Vagina (tissue), 2 donors: ENCODE measurements at places on chromosomes 13 and 19.

- H3K4me3 ChIP-seq, result no peak overlapping the region
- no peaks in the 10 kb centered on the region for H3K36me3 ChIP-seq
- no peak overlapping the region for H3K27ac ChIP-seq
- peaks cover 7% of the 10 kb centered on the region for H3K27me3 ChIP-seq
These were observed 827 bp downstream of the CKM start for GRCh38 chr19:45321848-45322247.

DNA sequence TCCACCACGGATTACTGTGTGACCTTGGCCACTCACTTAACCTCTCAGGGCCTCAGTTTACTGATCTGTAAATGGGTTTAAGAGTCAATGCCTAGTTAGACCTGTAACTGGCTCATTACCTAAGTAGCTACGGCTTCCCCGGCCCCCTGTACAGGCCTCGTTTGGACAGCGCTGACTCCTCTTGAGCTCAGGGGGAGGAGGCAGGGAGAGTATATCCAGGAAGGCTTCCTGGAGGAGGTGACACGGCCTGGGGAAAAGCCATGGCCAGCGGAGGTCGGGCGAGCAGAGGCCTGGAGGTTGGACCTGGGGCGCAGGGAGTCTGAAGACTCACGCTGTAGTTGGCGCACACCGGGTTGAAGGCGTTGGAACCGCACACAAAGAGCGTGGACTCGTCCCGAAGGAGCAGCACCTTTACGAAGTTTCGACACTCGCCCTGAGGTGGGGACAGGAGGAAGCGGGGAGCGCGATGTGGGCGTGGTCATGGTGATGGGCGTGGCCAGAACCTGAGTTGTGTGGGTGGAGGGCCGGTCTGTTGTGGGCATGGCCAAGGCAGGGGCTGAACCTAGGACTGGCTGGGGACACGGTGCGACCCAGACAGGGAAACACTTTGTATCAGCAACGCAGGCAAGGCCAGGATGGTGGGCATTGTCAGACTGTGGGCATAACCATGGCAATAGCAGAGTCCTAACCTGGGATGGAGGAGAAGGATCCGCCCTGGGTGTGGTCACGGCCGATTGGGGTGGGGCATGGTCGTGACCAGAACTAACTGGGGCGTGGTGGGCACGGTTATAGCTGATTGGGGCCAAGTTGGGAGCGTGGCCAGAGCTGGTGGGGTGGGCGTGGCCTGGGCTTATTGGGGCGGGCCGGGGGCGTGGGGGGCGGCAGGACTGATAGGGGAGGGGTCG is 3.6 kb downstream of the SEMA6B start:
- H3K4me1 ChIP-seq, result no peaks in the 10 kb centered on the region
- no peak for DNase-seq
- no peak overlapping the region for H3K27ac ChIP-seq
- H3K4me3 ChIP-seq, result no peak overlapping the region

DNA sequence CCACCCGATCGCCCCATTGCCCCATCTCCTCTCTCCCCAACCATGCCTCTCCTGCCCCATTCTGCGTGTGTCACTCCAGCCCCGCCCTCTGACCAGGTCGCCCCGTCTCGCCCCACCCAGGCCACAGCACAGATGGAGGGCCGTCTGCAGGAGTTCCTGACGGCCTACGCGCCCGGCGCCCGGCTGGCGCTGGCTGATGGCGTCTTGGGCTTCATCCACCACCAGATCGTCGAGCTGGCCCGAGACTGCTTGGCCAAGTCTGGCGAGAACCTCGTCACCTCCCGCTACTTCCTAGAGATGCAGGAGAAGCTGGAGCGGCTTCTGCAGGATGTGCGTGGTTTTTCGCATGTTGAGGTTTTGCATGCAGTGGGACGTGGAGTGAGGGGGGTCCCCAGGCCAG is 26.2 kb downstream of the MAST3 start:
- peaks cover 5% of the 10 kb centered on the region for H3K36me3 ChIP-seq
- H3K27ac ChIP-seq, result no peak overlapping the region
- peaks cover 4% of the 10 kb centered on the region for H3K4me1 ChIP-seq
- DNase-seq, result no peak
- no peaks in the 10 kb centered on the region for H3K27me3 ChIP-seq

DNA sequence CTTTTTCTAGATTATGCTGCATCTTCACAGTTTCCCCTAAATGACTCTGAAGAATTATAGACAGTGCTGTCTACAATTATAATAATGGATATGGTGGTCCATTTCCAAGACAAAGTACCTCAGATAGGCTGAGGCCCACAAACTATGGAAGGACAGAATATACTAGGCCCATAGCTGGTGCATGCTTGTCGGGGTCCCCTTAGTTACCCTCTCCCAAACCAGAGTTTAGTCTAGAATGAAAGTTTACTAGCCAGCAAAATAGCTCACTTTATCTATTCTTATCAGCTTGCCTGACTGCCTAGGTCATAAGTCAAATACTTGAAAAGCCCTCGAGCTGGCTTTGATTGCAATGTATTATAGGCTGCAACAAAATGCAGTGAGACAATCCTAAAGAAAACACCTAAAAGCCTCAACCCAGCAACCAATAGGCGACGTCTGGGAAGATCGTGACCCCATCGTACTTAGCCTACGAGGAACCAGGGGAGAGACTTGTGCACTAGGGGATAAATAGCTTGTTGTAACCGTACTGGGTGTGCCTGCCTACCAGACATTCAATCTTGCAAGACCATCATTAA is 785 bp upstream of the IGFL2 start:
- H3K27ac ChIP-seq, result no peak overlapping the region
- DNase-seq, result no peak
- H3K4me3 ChIP-seq, result no peak overlapping the region
- no peaks in the 10 kb centered on the region for H3K36me3 ChIP-seq
- H3K4me1 ChIP-seq, result no peaks in the 10 kb centered on the region
- H3K27me3 ChIP-seq, result no peaks in the 10 kb centered on the region

DNA sequence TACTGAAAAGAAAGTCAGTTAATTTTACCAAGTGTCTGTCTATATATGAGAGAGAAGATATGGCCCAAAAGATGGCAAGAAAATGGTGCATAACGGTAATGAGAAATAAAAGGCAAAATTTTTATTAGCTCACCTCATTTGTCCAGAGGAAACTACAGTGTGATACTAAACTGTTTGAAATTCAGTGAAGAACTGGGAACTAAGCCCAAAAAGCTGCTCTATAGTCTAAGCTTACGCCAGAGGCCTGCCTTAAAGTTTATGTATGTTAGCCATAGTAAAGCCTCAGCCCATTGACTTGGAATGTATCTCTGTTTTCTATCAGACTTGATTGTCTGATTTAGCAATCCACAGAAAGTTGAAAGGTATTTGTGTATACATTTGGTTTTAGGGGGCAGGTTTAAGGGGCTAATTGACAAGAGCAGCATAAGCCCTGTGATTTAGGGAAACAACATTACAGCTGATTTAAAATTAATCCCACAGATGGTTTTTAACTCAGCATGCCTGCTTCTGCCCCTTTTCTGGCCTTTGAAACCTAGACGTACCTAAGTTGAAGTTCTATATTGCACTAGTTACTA is 91.0 kb upstream of the MAB21L1 start:
- H3K4me3 ChIP-seq, result no peak overlapping the region

- DNase-seq, result no peak
- H3K27ac ChIP-seq, result peak overlapping the region; percentile 37
- peaks cover 9% of the 10 kb centered on the region for H3K4me1 ChIP-seq
- no peaks in the 10 kb centered on the region for H3K27me3 ChIP-seq
- H3K36me3 ChIP-seq, result no peaks in the 10 kb centered on the region
- peak overlapping the region; percentile 19 for H3K4me3 ChIP-seq
These were observed 642.1 kb upstream of the ARGLU1 start for GRCh38 chr13:107209824-107210722.

DNA sequence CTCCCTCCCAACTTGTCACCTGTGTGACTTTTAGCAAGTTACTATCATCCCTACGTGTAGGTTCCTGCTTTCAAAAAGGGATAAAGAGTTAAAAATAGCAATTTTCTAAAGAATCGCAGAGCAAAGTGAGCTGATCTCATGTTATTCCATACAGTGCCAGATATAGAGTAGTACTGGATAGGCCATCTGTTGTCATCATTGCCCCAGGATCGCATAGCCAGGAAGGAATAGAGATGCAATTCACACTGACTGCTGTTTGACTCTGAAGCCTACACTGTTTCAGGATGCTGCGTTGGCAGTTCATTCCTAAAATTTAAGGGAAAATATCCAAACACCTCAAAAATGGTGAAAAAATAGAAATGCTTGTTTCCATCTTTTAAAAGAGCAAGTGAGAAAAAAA is 138.9 kb downstream of the SHISA2 start:
- H3K36me3 ChIP-seq, result no peaks in the 10 kb centered on the region
- no peaks in the 10 kb centered on the region for H3K27me3 ChIP-seq
- no peak for DNase-seq
- no peak overlapping the region for H3K27ac ChIP-seq

DNA sequence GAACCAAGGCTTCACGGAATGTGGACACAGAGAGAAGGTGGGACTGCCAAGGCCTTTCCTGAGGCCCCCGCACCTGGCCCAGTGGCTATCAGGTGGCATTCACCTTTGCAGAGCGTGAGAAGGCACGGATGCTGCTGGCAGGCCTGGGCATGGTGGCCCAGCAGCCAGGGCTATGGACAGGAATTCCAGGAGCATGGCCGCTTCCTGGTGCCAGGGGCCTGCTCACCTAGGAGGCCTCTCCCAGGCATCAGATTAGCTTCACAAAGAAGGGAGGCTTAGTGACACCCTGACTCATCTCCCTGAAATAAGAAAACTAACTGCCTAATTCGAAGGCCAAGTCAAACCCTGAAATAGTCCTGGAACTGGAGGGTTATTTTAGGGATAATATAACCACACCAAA is 155.8 kb downstream of the TEX29 start:
- no peaks in the 10 kb centered on the region for H3K4me1 ChIP-seq
- no peaks in the 10 kb centered on the region for H3K27me3 ChIP-seq
- no peaks in the 10 kb centered on the region for H3K36me3 ChIP-seq
- DNase-seq, result no peak

- H3K27me3 ChIP-seq, result no peaks in the 10 kb centered on the region
- no peak for DNase-seq
- H3K27ac ChIP-seq, result no peak overlapping the region
- H3K4me3 ChIP-seq, result no peak overlapping the region
- no peaks in the 10 kb centered on the region for H3K36me3 ChIP-seq
These were observed 2018.0 kb upstream of the PCDH20 start for GRCh38 chr13:63433546-63434150.

DNA sequence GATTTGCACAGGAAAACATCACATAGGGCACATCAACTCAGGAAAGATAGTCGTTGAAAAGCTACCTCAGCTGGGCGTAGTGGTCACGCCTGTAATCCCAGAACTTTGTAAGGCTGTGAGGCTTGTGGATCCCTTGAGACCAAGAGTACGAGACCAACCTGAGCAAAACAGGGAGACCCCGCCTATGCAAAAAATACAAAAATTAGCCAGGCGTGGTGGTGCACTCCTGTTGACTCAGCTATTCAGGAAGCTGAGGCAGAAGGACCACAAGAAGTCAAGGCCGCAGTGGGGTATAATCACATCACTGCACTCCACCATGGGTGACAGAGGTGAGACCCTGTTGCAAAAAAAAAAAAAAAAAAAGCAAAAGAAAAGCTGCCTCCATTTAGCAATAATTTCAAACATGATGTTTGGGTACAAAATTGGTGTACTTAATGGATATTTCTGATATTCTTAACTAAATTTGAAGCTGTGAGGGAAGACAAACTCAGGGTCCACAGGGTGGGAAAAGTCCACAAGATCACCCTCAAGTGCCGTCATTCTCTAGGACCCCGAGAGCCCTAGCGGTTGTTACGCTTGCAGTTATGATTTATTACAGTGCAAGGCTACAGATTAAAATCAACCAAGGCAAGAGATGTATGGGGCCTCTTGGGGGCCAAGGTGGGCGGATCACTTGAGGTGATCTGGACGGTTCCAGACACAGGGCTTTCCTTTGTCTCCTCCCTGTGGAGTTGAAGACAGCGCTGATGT is 42.5 kb upstream of the LDLR start:
- no peak overlapping the region for H3K4me3 ChIP-seq
- no peak for DNase-seq
- H3K4me1 ChIP-seq, result no peaks in the 10 kb centered on the region
- no peaks in the 10 kb centered on the region for H3K36me3 ChIP-seq
- H3K27me3 ChIP-seq, result no peaks in the 10 kb centered on the region

DNA sequence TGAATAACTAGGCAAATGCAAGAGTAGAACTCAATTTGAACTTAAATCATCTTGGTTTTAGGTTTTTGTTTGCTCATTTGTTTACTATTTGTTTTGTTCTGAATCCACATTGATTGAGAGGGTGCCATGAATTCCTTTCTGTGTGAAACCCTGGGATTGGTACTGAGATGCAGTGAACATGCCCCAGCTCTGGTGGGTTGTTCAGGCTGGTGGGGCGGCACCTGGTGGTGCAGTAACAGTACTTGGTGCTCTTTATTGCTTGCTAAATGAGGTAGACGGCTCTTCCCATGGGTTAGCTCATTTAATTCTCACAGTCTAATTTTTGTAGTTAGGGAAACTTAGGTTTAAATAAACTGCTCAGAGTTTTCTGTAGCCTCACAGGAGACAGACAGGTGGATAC is 48.4 kb downstream of the WASF3 start:
- H3K4me3 ChIP-seq, result no peak overlapping the region
- no peaks in the 10 kb centered on the region for H3K27me3 ChIP-seq
- H3K27ac ChIP-seq, result no peak overlapping the region
- DNase-seq, result no peak

GRCh38 chr19:41981724-41982123 is 12.3 kb downstream of the ATP1A3 start:
- no peak overlapping the region for H3K4me3 ChIP-seq
- no peak overlapping the region for H3K27ac ChIP-seq
- no peaks in the 10 kb centered on the region for H3K4me1 ChIP-seq
- no peaks in the 10 kb centered on the region for H3K27me3 ChIP-seq
- H3K36me3 ChIP-seq, result no peaks in the 10 kb centered on the region

DNA sequence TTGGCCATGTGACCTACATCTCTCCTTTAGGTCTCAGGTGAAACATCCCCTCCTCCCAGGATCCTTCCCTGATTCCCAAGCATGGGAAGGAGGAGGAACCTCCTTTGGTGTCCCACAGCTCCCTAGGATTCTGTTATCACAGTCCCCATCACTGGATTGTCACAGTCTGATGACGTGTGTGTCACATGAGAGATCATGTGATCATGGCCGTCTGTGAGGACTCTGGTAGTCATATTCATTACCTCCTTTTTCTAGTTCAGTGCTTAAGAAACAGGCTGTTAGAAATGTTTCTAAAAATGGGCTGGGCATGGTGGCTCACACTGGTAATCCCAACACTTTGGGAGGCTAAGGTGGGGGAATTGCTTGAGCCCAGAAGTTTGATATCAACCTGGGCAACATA is 3.0 kb downstream of the DHX34 start:
- H3K27me3 ChIP-seq, result no peaks in the 10 kb centered on the region
- H3K27ac ChIP-seq, result no peak overlapping the region
- peaks cover 41% of the 10 kb centered on the region for H3K36me3 ChIP-seq
- no peak for DNase-seq
- H3K4me3 ChIP-seq, result no peak overlapping the region
- H3K4me1 ChIP-seq, result peaks cover 14% of the 10 kb centered on the region
